ENCODE measurements at places on chromosomes 13 and 19.

DNA sequence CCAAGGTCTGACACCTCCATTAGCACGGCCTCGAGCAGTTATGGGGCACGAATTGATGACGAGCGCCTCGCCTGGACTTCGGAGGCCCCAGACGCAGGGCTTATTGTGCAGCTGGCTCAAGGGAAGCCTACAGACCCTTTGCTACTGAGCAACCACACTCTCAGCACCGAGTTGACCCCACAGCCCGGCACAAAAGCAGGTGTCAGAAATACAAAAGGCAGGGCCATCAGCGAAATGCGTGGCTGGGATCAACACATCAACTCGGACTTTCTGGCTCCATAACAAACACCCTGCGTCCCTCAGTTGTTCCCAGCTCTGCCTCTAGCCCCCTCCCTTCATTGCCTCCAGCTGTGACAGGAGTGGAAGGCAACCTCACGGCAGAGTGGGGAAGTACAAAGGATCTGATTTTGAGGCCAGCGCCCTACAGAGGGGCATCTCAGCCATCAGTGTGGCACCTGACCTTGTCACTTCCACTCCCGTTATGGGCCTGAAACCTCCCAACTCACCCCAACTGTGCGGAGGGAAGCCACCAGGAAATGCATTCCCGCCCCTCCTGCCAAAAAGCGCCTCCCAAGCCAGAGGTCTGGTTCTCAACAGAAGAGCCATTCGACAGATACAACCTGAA is 18.0 kb downstream of the PEPD start:
- no peak for DNase-seq

DNA sequence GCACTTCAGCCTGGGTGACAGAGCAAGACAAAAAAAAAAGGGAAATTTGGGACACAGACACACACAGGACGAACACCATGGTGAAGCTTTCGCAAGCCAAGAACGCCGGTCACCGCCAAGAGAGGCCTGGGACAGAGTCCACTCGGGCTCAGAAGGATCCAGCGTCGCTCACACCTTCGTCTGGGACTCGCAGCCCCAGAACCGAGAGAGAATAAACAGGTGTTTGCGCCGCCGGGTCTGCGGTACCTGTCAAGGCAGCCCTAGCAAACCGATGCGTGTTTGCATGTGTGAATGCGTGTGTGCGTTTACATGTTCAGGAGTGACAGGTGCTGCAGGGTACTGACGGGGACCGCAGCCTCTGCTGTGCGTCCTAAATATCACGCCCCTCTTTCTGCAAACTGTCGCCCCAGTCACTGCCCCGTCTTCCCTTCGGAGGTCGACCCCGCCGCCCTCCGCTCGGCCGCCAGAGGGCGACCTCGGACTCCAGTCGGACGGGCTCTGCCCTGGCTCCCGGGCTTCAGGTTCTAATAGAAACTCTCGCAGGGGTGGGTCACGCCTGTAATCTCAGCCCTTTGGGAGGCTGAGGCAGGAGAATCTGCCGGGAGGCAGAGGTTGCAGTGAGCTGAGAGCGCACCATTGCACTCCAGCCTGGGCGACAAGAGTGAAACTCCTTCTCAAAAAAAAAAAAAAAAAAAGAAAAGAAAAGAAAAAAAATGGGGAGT is 11.8 kb upstream of the CSNK1G2 start:
- DNase-seq = peak; percentile 73

GRCh38 chr19:4456476-4456842 is 1.1 kb downstream of the UBXN6 start:
- DNase-seq = no peak

- no peak for DNase-seq
These were observed 114.2 kb downstream of the RAP2A start for GRCh38 chr13:97548138-97548537.

GRCh38 chr19:41456342-41456918 is 13.5 kb downstream of the ERICH4 start:
- DNase-seq = no peak

DNA sequence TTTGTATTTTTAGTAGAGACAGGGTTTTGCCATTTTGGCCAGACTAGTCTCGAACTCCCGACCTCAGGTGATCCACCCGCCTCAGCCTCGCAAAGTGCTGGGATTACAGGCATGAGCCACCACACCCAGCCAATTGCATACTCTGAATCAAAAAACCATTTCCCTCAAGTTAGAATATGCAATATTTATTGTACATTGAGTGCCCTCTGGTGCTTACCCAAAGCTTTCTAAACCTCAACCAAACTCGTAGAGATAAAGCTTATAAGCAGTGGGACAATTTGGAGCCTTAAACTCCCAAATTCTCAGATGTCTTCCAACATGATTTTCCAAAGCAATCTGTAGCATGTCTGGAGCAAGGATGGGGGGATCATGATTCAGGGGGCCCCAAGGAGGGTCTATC is 22.4 kb downstream of the RFXAP start:
- no peak for DNase-seq

DNA sequence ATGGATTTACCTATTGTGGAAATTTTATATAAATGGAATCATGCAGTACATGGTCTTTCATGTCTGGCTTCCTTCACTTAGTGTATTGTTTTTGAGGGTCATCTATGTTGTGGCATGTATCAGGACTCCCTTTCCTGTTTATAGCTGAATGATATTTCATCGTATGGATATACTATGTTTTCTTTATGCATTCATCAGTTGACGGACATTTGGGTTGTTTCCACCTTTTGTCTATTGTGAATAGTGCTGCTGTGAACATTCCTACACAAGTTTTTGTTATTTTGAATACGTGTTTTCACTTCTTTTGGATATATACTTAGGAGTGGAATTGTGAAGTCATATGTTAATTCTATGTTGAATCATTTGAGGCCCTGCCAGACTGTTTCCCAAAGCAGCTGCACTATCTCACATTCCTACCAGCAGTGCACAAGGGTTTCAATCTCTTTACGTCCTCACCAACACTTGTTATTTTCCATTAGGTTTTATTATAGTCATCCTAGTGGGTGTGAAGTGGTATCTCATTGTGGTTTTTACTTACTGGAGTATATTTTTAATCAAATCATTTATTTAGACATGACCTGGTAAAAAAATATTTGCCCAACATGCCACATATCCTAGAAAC is 262.7 kb downstream of the DLEU7 start:
- no peak for DNase-seq

DNA sequence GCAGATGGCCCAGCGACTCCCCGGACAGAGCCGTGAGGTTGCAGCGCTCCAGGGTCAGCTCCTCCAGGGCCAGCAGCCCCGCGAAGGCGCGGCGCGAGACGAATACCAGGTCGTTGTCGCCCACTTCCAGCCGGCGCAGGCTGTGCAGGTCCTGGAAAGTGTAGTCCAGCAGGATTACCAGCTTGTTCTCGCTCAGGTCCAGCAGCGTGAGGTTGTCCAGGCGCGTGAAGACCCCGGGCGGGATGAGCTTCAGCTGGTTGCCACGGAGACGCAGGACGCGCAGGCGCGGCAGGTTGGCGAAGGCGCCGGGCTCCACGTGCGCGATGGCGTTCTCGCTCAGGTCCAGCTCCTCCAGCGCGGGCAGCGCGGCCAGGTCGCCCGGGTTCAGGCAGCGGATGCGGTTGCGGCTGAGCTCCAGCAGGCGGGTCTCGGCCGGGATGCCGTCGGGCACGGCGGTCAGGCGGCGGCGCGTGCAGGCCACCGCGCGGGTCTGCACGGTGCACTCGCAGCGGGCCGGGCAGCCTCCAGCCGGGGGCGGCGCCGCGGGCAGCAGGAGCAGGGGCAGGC is 9.3 kb upstream of the PEAK3 start:
- DNase-seq = no peak

DNA sequence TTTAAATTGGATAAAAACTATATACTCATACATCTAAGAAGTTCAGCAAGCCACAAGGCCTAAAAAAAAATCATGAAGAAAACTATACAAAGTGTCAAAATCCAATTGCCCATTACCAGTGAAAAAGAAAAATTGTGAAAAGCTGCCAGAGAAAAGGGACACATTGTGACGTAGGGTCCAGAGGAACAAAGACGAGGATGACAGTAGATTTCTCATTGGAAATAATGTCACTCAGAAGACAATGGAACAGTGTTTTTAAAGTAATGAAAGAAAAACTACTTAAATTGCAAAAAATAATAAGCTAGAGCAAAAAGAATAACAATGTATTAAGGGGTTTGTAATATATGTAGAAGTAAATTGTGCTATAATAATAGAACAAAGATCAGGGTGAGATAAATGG is 195.2 kb downstream of the EFNB2 start:
- no peak for DNase-seq

DNA sequence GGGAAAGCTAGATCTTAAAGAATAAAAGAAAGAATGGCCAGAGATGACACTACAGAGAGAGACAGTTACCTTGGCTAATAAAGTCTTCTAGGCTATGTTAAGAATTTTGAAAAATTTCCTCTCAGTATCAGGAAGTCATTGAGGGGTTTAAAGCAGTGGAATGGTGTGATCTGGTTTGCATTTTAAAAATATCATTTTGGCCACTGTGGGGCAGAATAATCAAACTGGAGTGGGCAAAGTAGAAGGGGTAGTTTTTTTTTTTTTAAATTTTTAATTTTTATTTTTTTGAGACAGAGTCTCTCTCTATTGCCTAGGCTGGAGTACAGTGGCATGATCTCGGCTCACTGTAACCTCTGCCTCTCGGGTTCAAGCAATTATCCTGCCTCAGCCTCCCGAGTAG is 4.4 kb upstream of the CNMD start:
- DNase-seq = no peak

GRCh38 chr13:114100446-114101357 is 31.7 kb downstream of the RASA3 start:
- no peak for DNase-seq

- DNase-seq = no peak
These were observed 1678.3 kb upstream of the PCDH20 start for GRCh38 chr13:63093907-63094469.

GRCh38 chr13:27578121-27579030 is 42.0 kb downstream of the LNX2 start:
- no peak for DNase-seq

- no peak for DNase-seq
These were observed 42.5 kb upstream of the EHD2 start for GRCh38 chr19:47670736-47671135.

GRCh38 chr19:18322318-18322758 is 538 bp downstream of the LSM4 start:
- DNase-seq = no peak

DNA sequence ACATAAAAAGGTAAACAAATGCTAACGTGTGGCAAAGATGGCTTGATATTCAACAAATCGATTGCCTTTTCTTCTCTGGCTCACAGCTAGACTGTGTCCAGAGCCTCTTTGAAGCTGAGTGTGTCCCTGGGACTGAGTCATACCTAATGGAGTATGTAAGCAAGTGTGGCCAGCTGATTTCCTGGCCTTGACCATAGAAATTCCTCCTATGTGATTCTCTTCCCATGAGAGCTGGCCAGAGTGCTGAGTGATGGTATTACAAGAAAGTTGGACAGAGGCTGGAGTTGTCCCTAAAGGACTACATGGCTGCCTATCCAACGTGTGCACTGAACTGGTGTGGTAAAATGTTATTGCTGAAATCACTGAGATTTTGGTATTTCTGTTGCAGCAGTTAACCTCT is 320.1 kb upstream of the SLC10A2 start:
- DNase-seq = no peak

GRCh38 chr19:1651568-1652291 is 685 bp downstream of the TCF3 start:
- DNase-seq = no peak

- DNase-seq = peak; percentile 34
These were observed 22.5 kb downstream of the C13orf46 start for GRCh38 chr13:113951246-113951999.

DNA sequence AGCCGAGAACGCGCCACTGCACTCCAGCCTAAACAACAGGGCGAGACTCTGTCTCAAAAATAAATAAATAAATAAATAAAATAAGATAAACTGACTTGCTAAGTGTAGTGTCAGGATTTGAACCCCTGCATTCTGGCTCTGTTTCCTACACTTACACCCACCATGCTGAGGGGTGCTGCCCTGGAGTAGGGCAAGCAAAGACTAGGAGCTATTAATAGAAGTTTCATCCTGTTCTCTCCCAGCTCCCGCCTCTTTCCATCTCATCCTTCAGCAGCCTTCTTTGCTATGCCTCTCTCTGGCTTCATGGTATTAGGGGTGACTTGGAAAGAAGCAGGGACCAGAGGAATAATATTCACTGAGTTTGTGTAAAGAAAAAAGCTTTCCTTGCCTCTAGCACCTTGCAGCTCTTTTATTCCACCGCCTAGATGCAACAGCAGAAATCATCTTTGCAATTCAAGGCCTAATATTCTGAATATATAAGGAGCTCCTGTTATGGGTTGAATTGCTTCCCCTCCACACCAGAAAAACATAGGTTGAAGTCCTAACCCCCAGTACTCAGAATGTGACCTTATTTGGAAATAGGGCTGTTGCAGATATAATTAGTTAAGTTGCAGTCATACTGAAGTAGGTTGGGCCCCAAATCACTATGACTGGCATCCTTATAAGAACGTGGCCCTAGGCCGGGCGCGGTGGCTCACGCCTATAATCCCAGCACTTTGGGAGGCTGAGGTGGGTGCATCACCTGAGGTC is 8.7 kb upstream of the PLAUR start:
- no peak for DNase-seq

GRCh38 chr19:39823686-39824085 is 10.3 kb downstream of the DYRK1B start:
- DNase-seq = no peak

DNA sequence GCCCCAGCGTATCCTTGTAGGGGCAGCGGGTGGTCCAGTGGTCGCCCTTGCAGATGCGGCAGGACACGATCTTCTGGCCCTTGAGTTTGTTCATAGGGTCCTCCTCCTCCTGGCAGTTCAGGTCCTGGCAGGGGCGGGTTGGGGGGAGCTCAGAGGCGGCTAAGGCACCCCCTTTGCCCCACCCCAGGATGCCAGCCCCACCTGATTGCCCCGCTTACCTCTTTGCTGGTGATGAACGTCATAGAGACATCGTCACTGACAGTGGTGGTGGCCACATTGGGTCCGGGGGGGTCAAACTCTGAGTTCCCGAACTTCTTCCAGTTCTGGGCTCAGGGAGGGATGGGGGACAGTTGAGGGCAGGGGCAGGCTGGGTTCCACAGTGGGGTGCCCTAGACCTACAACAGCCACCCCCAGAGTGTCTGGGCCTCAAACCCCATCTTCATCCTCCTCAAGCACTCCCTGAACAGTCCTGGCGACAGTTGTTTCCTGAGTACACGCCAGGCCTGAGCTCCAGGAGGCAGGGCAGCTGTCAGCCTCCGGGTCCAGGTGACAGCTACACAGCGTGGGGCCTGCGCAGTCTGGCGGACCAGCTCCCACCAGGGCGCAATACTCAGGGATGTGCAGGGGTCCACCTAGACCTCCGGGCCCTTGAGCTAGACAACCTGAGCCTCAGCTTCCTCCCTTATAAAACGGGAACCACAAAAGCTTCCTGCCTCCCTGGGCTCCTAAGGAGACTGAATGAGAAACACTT is 2.7 kb downstream of the EIF3G start:
- no peak for DNase-seq

- DNase-seq = peak; percentile 23
These were observed 5.4 kb downstream of the LINGO3 start for GRCh38 chr19:2302319-2303210.

GRCh38 chr13:27979765-27980279 is 8.7 kb downstream of the URAD start:
- no peak for DNase-seq

GRCh38 chr13:41428155-41428554 is 29.2 kb upstream of the RGCC start:
- peak; percentile 31 for DNase-seq

- no peak for DNase-seq
These were observed 537.6 kb downstream of the EFNB2 start for GRCh38 chr13:105997581-105998550.

- no peak for DNase-seq
These were observed 56.3 kb downstream of the PSG3 start for GRCh38 chr19:42683917-42684513.

GRCh38 chr19:40512473-40513344 is 45.9 kb downstream of the SPTBN4 start:
- DNase-seq = no peak

GRCh38 chr19:57818378-57818777 is 3.7 kb upstream of the ZNF552 start:
- no peak for DNase-seq
